ENCODE measurements at places on chromosomes 6 and 20.
A peak's percentile ranks its signal among the peaks of the same experiment; 100 is the strongest.

- DNase-seq: no peak
These were observed 563.1 kb downstream of the TFAP2A start for GRCh38 chr6:9851541-9852380.

DNA sequence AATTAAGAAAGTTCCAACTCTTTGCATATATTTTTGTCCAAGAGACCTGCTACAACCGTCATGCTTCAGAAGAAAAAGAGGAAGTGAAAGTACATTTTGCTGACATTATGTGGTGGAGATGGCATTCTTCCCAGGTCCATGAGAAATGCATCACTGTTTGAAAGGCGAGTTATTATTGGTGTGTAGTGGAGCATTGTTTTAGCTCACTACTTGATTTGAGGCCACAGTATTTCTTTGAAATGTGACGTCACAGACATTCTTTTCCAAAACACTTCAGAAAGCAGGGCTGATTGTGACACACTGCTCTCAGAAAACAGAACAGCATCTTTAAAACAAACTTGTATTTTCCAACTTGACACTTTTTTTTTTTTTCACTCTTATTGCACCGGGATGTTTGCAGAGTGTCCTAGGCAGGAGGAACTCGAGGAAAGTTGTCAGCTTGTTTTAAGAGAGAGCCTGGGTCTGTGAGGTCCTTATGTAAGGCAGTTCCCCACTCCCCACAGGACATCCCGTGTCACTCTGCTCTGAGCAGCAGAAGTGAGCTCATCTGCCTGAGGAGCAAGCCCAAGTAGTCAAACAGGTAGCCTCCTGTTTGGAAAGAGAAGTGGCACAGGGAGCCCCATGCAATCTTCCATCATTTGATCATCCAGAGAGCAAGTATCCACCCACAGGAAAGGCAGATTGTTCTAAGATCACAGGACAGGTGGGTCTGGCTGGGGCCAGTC lies 1.1 kb downstream of the SPTLC3 start:
- peak; percentile 87 for DNase-seq

DNA sequence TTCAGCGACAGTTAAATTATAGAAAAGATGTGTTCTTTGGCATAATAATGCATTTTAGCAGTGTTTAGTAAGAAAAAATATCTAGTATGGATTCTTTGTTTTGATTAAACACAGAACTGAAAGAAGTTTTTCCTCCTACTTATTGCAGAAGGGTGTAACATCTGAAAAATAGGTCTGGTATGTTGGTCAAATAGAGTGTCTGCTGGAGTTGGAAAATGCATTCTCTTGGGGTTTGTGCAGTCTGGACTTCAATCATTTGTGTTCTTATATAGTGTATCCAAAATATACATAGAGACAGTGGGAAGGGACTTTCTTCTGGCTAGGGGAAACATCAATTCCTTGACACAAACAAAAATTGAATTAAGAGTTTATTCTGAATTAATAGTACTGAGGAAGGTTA lies 132.4 kb upstream of the MAN1A1 start:
- DNase-seq: peak; percentile 13

DNA sequence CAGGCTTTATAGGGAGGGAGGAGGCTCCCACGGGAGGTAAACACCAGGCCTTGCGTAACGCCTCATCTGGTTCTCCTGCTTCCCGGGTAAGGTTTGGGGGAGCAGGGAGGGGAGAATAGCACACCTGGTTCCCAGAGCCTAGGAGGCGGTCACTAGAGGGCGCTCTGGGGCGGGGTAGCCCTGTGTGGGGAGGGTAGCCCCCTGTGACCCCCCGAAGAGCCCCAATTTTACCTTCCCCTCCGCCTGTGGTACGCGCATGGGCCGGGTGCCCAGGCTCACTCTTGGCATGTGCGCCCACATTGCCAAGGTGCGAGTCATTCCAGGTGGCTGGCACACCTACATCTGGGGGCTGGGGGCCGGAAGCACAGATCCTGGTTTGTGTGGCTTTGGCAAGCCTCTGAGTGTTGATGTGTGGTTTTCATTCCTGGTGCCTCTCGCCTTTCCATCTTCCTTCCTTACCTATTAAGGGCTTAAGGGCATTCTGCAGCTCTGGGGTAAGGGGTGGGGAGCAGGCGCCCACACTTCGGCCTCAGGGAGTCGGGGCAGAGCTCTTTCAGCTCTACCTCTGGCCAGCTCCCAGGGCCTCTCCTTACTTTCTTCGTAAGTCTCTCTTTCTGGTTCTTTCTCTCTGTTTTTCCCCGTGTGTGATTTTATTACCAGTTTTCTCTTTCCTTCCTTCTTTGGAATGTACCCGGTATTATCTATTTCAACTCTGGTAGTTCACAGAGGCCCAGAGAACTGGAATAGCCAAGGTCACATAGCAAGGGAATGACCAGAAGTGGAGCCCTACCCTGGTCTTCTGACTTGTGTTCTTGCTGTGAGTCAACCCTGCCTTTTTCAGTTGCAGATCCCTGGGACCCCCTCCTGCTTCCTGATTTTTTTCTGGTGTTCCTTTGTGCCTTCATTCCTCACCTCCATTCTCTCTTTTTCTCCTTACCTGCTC lies 492 bp upstream of the RNF39 start:
- no peak for DNase-seq

- DNase-seq: no peak
These were observed 1.4 kb upstream of the BPIFB1 start for GRCh38 chr20:33281550-33282146.

DNA sequence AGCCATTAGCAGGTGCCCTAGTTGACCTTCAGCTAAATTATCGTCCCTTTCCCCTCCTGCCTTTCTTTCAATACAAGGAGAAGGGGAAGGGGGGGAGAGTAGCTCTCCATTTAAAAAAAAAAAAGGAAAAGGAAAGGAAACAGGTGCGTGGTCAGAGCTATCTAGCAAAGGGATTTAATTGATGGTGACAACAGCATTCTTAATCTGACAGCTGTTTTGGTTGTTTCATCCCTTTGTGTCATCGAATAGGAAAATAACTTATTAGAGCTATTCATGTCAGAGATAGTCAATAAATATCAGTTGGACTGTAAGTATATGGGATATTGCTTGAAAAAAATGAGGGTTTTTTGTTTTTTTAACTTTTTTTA lies 195.2 kb upstream of the SASH1 start:
- no peak for DNase-seq

- DNase-seq: no peak
These were observed 80.6 kb downstream of the ATG5 start for GRCh38 chr6:106244931-106245330.

DNA sequence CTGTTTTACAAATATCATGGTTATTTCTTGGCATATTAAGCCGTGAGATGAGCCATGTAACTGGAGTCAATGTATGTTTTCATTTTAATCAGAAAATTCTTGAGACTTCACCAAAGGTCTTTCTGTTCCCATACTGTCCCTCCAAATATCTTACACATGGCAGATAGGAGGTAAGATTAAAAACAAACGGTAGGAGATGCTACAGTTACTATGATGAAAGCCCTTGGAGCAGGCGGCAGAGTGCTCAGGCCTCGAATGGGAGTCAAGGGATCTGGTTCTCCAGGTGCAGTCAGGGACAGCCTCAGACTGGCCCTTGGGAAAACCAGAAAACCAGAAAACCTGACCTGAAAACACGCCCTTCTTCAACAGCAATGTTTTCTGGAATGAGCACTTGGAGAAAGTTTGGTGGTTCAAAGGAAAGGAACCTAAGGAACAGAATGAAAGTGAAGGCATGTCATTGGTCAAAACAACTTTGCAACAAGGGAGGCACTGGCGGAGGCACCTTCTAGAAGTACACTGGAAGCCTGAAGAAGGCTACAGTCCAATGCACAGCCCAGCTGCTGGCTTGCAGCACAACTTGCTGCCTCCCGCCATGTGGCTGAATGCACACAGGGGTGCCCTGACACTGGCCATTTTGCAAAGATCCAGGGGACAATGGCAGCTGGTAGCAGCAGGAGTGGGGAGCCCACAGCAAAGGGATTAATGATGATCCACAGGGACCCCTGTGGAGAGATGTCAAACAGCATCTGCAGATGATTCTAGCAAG lies 17.4 kb upstream of the FOXO3 start:
- no peak for DNase-seq

DNA sequence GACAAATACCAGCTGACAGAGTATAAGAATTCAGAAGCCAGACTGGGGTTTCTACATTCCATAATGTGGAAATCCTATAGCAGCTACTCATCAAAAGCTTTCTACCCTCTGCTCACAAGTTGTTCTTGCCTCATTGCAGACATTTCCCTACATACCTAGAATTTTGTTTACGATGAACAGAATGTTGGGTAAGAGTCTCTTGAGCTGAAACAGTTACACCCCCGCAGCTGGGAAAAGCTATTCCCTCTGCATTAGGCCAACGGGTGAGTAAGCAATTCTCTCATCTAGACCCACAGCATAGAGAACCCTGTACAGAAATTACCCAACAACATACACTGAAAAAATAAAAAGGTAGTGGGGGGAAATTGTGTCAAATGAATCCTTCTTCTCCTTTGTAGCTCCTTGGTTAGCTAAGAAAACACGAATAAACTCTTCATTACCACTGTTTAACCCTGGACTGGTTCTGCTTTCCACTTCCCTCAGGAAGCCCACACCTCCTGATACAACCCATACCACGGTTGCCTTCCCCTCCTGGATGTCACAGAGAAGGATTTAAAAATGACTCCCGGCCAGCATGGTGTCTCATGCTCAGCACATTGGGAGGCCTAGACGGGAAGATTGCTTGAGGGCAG lies 215.0 kb upstream of the SHLD1 start:
- peak; percentile 56 for DNase-seq

DNA sequence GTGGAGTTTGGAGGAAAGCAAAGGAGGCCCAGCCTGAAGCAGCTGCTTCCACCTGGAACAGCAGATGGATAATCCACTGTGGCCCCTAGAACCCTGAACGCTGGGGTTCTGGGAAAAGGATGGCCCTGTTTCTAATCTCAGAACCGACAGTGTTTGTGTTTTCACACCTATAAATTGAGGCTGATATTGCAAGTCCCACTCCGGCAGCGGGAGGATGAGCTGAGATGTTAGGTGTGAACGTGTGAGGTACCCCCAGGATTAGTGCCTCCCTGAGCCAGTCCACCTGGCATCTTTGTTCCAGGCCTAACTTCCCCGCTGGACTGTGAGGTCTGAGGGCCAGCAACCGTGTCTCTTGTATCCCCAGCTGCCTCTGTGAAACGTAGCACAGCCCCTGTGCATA lies 7.8 kb upstream of the CDH4 start:
- no peak for DNase-seq

GRCh38 chr20:32963176-32963575 lies 41.1 kb downstream of the SUN5 start:
- DNase-seq: no peak

DNA sequence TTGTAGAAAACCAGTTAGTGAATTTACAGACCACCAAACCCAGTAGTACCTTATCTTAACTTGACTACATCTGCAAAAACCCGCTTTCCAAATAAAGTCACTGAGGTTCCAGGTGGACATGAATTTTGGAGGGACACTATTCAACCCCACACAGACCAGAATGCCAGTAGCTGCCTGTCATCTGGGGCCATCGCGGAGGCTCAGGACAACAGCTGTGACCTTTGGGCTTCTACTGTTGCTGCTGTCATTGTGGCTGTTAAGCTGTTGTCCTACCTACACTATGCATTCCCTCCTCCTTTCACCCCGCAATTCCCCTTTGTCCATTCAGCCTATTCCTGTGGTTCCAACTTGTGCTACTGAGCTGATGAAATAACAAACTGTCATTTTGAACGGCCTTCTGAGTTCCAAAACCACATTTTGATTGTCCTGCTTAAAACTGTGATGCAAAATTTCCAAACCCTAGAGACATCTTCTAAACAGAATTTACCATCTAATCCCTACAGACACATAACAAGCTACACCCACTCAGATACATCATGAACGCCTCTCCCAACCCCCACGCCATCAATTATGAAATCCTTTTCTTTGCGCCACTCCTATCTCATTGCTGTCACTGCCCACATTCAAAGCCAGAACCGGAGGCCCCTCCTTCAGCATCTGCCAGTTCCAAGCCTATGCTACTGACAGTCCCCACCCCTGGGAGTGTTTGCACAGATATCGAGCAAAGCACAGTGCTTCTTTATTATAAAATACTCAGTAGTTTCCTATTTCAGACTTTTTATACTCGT lies 125.0 kb downstream of the C6orf118 start:
- peak; percentile 42 for DNase-seq

GRCh38 chr6:137122612-137123011 lies 50.8 kb downstream of the IL22RA2 start:
- no peak for DNase-seq

DNA sequence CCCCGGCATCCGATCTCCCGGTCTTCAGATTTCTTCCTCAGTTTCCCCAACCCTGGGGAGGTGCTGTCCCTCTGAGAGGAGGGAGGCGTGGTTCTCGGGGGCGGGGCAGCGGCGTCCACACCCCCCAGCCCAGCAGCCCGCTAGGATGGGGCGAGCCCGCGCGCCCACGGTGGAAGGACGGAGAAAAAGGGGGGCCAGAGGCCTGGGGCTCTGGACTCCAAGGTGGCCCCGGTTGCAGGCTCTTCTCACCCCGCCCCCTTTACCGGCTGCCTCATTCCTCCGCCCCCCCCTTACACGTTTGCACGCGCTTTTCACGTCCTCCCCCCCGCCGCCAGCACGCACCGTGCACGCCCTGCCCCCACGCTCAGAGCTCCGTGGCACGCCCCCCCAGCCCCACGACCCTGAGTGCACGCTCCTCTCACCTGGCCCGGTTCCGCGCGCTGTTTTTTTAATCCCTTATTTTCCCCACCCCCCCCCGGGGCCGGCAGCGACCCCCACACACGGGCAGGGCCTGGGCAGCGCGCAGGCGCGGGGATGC lies 402 bp downstream of the ZBTB12 start:
- peak; percentile 55 for DNase-seq

GRCh38 chr20:15320941-15321340 lies 983.5 kb upstream of the FLRT3 start:
- peak; percentile 42 for DNase-seq

DNA sequence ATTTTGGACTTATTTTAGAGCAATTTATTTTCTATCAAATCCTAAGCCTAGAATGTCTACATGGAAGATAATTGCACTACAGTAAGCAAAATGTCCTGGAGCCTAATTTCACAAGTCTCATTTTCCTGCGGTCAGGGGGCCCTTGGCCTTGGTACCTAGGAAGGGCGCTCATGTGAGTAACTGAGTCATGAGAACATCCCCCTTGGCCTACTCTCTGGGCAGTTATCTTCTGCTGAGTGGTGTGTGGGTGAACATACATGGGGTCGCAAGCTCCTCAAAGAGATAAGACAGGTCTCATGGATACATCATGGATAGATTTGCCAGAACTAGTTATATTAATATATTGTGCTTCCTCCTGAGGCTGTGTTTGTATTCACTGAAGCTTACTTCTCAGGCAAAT lies 211.2 kb upstream of the MARCKS start:
- DNase-seq: no peak

- DNase-seq: no peak
These were observed 15.6 kb downstream of the RRBP1 start for GRCh38 chr20:17666481-17666880.

DNA sequence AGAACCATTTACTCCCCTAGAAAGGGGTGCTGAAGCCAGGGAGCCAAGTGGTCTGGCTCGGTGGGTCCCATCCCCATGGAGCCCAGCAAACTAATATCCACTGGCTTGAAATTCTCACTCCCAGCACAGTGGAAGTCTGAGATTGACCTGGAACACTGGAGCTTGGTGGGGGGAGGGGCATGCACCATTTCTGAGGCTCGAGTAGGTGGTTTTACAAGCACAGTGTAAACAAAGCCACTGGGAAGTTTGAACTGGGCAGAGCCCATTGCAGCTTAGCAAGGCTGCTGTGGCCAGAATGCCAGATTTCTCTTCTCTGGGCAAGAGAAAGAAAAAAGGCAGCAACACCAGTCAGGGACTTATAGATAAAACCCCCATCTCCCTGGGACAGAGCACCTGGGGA lies 855.8 kb upstream of the CITED2 start:
- DNase-seq: no peak
